ENCODE measurements at places on chromosomes 1 and 21.

GRCh38 chr1:76508871-76509270, 358.4 kb upstream of the ST6GALNAC5 start:
- DNase-seq = no peak

DNA sequence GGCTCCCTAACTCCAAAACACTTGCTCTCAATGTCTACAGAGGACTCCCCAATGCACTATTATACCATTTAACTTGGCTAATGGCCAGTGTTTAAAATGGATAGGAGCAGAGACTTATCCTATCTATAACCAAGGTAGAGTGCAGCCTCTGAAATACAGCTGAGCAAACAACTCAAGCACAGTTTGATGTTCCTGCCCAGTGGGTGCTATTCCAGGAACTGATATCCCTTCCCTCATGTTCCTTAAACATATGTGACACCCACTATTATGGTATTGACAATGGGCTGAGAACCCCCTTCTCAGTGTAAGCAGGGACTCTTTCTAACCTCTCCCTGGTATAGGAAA, 51.7 kb downstream of the SH3GLB1 start:
- DNase-seq = peak; percentile 100

DNA sequence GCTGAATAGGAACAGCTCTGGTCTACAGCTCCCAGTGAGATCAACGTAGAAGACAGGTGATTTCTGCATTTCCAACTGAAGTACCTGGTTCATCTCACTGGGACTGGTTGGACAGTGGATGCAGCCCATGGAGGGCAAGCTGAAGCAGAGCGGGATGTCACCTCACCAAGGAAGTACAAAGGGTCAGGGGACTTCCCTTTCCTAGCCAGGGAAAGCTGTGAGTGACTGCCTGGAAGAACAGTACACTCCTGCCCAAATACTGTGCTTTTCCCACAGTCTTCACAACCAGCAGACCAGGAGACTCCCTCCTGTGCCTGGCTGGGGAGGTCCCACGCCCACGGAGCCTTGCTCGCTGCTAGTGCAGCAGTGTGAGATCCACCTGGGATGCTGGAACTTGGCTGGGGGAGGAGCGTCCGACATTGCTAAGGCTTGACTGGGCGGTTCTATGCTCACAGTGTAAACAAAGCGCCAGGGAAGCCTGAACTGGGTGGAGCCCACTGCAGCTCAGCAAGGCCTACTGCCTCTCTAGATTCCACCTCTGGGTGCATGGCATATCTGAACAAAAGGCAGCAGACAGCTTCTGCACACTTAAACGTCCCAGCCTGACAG, 14.7 kb downstream of the CR1L start:
- peak; percentile 48 for DNase-seq

- peak; percentile 90 for DNase-seq
Measured at GRCh38 chr1:223133824-223134435, 9.1 kb downstream of the TLR5 start.

DNA sequence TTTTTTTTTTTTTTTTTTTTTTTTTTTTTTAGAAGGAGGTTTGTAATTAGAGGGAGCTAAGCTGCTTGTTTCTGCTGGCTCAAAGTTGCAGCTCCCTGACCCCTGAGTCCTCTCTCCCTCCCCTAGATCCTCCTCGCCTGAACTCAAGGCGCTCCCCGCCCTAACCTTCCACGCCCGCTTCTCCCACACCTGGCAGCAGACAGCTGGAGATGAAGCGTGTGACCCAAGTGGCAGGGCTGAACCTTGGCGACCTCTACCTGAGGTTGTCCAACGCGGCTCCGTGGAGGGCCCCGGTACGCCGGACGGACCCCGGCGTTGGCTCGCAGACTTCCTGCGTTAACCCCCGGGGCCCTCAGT, 795 bp downstream of the NGF start:
- no peak for DNase-seq

DNA sequence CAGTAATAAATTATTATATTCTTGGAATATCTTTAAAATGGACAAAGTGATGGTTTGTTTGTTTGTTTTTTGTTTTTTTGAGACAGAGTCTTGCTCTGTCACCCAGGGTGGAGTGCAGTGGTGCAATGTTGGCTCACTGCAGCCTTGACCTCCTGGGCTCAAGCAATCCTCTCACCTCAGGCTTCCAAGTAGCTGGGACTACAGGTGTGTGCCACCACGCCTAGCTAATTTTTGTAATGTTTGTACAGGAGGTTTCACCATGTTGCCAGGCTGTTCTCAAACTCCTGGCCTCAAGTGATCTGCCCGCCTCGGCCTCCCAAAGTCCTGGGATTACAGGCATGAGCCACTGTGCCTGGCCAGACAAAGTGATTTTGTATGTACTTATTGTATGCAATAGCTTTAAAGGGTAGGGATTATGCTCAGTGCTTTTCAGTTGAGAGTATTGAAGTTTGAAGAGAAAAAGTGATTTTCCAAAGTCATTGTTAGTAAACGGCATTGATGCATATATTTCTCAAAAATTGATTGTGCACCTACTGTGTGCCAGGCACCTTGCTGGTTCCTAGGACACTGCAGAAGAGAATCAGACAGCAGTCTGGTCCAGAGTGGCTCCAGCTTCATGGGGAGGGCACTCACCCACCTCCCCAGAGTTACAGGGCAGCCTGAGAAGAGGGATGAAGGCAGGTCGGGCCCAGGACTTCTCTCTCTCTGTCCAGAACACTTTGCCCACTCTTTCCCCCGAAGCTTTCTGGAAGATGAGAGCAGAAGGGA, 34.2 kb upstream of the TTC22 start:
- DNase-seq = no peak

DNA sequence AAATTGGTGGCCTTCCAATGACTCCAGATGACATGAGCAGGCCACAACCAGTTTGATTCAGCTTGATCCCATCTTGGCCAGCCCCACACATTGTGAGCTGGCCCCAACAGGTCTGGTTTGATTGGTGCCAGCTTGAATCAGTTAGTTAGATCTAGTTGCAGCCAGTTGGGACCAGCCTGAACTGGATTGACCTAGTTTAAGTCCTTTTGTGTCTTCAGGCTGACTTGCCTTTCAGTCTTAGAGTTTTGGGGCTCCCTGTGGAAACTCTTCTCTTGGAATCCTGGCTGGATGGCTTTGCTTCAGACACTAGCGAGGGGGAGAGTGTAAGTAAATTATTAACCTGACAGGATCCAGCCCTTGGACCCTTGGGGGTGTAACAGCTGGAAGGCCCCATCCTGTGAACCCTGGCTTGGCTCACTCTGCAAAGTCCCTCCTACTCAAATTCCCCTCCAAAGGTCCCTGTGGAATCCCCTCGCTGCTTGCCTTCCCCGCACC, 36.2 kb upstream of the POU3F1 start:
- DNase-seq = no peak

DNA sequence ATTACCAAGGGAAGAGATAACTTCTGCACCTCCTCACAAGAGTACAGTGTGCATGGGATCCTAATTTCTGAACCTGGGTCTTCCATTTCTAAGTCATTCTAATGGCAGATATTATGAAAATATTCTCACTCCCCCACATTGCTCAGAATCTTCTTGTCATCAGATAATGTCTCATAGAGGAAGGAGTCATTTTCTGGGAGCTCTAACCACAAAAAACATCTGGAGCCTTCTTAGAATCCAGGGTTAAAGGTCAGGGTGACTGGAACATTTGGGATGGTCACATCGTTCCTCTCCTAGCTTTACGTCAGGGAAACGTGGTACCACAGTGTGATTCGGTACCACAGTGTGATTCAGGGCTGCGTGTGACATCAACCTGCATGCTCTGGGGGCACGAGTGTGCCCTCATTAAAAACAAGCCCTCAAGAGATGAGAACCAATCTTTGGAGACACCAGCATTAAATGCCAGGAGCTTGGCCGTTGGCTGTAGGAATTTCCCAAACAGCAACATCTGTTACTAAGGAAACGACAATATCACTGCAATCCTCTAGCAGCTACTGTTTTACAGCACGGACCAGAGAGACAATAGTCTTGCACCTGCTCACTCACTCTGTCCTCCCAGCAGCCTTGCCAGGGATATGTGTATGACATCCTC, 179.1 kb downstream of the PSMG1 start:
- peak; percentile 26 for DNase-seq

GRCh38 chr1:25914074-25914995, 8.1 kb upstream of the STMN1 start:
- no peak for DNase-seq

DNA sequence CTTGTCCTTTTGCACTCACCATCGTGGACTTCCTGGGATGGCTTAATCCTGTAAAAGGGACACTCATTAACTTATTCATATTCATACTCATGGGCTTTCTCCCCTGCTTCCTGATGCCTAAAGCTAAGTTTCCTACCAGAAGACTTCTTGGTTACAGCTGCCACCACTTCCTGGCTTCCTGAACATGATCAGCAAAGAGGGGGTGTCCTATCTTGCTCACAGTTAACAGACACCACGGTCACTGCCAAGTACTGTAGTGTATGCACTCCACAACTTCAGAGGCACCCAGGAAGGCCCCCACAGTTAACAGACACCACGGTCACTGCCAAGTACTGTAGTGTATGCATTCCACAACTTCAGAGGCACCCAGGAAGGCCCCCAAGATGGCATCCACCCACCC, 177.8 kb downstream of the SIPA1L2 start:
- no peak for DNase-seq

DNA sequence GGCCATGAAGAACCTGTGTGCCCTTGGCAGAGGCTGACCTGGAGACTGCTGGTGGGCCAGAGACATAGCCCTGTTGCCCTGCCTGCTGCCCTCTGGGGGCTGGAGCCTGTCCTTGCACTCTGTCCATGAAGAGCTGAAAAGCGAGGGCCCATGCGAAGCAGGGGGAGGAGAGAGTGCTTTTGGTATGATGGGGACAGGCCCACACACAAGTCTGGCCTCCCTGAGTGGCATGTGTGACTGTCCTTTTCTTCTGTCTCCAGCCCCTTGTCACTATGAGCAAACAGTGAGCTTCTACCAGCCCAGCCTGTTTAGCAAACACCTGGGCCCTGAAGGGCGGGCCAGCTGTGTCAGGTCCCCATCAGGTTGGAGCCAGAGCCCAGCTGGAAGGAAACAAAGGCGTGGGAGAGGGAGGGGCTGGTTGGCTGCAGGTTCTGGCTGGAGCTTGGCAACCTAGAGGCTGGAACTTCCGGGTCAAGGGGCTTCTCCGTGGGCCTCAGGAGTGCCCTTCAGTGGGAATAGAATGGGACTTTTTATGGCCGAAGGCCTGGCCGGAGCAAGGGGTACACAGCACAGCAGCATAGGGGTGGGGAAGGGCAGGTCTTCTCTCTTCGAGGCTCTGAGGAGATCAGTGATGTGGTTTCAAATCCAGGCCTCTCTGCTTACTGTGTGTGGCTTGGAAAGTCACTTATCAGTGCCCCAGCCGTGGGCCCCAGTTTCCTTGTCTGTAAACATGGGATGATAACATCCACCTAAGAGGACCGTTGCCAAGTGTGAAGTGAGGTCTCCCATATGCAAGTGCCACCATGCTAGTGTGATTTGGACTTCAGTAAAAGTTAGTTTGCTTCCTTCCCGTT, 14.3 kb downstream of the QSOX1 start:
- DNase-seq = peak; percentile 85

GRCh38 chr21:17988102-17988437, 168.9 kb upstream of the C21orf91 start:
- no peak for DNase-seq

DNA sequence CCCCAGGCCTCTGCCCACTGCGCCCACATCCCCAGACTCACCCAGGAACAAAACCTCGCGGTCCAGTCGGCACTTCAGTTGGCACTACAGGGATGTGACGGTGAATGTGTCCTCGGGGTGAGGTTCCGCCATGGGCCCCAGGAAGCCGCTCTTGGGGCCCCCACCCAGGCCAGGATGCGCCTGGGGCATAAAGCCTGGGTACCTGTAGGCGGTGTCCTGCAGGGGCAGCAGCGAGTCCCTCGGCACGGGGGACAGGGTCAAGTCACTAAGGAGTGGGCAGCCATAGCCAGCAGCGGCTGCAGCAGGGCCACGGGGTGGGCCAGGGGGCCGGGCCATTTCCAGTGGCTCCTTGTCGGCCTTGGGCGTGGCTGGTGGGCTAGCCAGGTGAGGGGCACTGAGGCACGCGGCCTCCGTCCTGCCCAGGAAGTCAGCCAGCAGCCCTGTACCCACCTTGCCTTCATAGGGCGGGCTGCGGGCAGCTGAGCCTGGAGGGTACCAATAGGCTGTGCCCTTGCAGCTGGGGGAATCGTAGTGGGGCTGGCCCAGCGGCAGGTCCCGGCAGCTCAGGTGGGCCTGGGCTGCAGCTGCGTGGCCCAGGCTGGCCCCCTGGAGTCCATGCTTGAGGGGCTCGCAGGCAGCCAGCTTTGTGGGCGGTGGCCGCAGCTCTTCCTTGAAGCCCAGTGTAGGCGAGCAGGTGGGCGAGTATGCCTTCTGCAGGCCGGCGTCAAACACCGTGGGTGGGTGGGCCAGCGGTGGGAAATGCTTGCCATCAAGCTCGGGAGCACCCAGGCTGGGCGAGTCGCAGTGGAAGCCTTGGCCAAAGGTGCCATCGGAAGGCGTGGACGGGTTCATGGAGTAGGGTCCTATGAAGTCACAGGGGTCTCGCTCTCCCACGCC, 56.5 kb downstream of the AHDC1 start:
- DNase-seq = no peak

GRCh38 chr1:47180603-47181094, 9.2 kb downstream of the PDZK1IP1 start:
- no peak for DNase-seq

DNA sequence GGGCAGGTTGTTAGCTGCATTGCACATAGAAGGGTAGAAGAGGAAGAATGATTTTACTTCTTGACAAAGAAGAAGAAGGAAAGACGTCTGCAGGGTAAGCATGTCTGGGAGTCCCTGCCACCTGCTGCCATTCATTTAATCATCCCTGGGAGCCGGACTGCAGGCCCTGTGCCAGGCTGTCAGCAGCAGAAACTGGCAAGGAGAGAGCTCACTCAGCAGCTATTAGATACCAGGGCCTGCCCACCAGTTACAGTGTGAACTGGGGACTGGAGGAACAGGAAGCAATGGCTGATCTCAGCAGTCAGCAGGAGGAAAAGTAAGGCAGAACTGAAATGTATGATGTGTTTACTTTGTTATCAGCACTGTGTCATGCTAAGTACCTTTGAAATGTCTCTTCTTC, 75.7 kb upstream of the C1orf87 start:
- peak; percentile 76 for DNase-seq

GRCh38 chr1:236516929-236517704, 6.7 kb upstream of the LGALS8 start:
- DNase-seq = no peak

DNA sequence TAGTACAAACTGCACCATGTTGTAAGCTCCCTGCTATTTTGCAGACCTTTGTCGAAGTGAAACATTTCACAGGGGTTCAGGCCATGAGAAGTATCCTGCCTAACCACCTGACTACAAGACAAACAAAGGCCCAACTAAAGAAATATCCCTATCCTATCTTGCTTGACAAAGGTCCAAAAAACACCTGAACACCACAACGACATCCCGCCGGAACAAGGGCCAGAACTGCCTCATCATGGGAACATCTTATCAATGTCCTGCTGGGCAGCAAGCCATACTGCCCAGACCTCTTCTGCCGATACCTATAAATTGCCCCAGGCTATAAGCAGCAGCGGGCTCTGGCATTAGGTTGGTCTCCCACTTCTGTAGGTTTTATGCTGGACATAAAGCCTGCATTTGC, 12.3 kb downstream of the MYSM1 start:
- no peak for DNase-seq
